ENCODE measurements at places on chromosomes 11 and 22.
A peak's percentile ranks its signal among the peaks of the same experiment; 100 is the strongest.

DNA sequence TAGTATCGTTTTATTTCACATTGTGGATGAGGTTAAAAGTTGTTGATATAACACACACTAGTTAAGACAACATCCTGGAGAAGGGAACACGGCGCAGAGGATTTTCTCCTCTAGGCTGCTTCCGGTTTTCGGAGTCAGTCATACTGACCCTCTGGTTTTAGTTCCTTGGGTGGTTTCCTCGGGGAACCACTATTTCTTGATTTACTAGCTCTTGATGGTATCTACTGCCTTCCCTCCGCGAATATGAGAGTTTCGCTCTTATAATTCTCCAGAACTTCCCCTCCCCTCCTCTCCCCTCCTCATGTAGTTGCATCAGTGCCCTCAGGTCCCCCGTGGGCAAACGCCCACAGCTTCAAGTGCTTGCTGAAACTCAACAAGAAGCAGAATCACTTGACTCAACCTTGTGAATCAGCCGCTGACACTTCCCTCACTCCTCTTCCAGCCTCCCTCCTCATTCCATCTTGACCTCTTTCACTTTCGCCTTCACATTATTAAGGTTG is 15.9 kb upstream of the APOBEC3A start:
- peak; percentile 29 for DNase-seq

GRCh38 chr11:30619767-30620166 is 33.6 kb upstream of the MPPED2 start:
- no peak for DNase-seq

DNA sequence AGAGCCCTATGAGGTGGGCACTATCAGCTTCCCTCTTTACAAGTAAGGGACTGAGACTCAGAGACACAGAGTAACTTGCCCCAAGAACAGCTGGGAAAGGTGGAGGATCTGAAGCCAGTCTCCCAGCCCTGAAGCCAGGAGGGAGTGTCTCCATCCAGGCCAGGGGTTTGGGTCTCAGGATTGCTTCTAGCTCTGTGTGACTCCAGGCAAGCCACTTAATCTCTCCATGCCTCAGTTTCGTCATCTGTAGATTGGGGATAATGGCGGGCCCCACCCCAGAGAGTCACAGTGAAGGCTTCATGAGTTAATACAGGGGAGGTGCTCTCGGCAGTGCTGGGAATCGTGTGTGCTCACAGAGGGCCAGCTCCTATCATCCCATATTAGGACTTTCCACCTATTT is 10.5 kb downstream of the MAP4K2 start:
- DNase-seq: no peak

GRCh38 chr22:39219071-39220039 is 25.4 kb downstream of the PDGFB start:
- no peak for DNase-seq

- no peak for DNase-seq
Measured at GRCh38 chr11:48019217-48019584, 38.8 kb downstream of the PTPRJ start.

GRCh38 chr11:61305417-61305816 is 10.3 kb upstream of the VWCE start:
- no peak for DNase-seq

- no peak for DNase-seq
Measured at GRCh38 chr11:103433386-103434072, 324.3 kb downstream of the DYNC2H1 start.

- DNase-seq: no peak
Measured at GRCh38 chr11:9703280-9703679, 39.4 kb downstream of the SWAP70 start.

- peak; percentile 72 for DNase-seq
Measured at GRCh38 chr11:128848815-128849455, 18.2 kb downstream of the KCNJ1 start.

DNA sequence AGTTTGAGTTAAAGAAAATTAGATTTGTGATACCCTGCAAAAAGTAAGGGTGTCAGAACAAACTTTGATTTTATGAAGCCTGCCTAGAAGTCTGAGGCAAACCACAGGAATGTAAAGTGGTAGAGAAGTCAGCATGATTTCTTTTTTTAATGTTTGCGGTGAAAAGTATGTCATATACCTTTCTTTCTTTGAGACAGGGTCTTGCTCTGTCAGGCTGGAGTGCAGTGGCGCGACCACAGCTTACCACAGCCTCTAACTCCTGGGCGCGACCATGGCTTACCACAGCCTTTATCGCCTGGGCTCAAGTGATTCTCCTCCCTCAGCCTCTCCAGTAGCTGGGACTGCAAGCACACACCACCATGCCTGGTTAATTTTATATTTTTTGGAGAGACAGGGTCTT is 4.7 kb downstream of the API5 start:
- no peak for DNase-seq

Measured in CD4-positive, alpha-beta T cell treated with Interleukin-1 beta for 1 hour (primary cell).